Activated T-helper 2 cell treated with anti-CD3 and anti-CD28 coated beads, Interferon-gamma antibody, Interleukin-2, Interleukin-4, amounts not matched to agents 10 μg/mL and 5 μg/mL and 100 μg/mL, durations not matched to agents 14 hours and 24 hours and 36 hours (primary cell): ENCODE measurements at places on chromosomes 13 and 19. TPM values are rescaled to one million over a fixed set of nuclear protein-coding genes. Genes with fewer than 3 reads are reported as not detected.
A peak's percentile ranks its signal among the peaks of the same experiment; 100 is the strongest.

GRCh38 chr19:23273022-23273589 lies 22.9 kb upstream of the ZNF724 start:
- no peak for DNase-seq

GRCh38 chr19:10286803-10287737 lies at the start of gene ICAM4:
ICAM4 (plus strand) TSS chr19:10286955; CDS start chr19:10287013, 58 bp downstream.
- DNase-seq = peak; percentile 56

- DNase-seq = no peak
Observed at GRCh38 chr19:10670876-10671804, 17.0 kb downstream of the ILF3 start.

IGFL2 gene
- 0.46 TPM in 1 of 2 replicates, not detected in the other for total RNA-seq

DNA sequence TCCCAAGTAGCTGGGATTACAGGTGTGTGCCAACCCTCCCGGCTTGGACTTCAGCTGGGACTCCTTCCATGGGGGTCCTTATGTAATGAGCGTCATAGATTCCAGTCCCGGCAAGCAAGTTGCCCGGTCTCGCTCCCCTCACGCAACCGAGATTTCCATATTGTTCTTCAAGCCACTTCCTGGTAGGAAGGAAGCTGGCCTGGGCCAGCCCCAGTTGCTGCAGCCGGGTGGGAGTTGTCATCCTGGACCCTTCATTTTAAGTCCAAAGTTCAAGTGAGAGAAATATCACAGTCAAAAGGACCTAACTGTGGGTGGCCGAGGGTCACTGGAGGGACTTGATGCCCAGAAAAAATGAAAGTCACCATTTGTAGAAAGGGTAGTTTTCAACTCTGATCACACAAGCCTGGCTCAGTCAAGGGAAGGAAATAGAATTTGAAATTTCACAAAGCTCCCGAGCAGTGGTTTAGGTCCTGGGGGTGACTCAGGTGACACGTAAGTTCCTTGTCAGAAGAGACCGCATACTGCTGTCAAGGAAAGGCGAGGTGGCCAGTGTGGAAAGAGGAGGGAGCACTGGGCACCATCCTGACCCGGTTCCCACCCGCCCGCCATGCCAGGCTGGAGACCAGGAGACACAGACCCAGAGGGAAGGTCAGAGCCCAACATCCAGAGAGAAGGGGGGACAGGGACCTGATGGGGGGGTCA lies 5.3 kb downstream of the FGF21 start:
- no peak for DNase-seq

- DNase-seq = no peak
Observed at GRCh38 chr19:31962561-31962996, 382.8 kb upstream of the ZNF507 start.

- DNase-seq = no peak
Observed at GRCh38 chr13:24277761-24278160, 31.6 kb upstream of the C1QTNF9 start.

GRCh38 chr13:112748947-112749735 lies 59.3 kb downstream of the ATP11A start:
- DNase-seq = no peak

BCAM gene
- not detected in 2 replicates for total RNA-seq

- DNase-seq = no peak
Observed at GRCh38 chr19:55391702-55392615, 6.2 kb downstream of the RPL28 start.

TMPRSS9 gene
- not detected in 2 replicates for total RNA-seq

DNA sequence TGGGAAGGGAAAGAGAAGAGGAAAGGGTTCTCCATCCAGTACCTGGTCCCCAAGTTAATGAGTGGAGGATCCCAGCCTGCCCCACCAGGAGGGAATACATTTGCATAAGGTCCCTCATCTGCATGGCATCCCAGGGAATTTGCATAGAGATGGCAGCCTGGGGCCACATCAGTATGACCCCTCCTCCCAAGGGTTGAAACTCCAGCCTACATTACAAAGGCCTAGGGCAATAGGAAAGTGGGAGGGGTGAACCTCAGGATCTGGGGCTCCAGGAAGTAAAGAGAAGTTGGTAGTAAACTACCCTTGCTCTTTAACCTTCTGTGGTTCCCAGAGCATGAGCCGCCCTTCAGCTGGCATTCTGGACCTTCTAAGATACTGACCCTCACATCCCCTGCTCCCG lies 6.8 kb upstream of the NECTIN2 start:
- DNase-seq = no peak

DNA sequence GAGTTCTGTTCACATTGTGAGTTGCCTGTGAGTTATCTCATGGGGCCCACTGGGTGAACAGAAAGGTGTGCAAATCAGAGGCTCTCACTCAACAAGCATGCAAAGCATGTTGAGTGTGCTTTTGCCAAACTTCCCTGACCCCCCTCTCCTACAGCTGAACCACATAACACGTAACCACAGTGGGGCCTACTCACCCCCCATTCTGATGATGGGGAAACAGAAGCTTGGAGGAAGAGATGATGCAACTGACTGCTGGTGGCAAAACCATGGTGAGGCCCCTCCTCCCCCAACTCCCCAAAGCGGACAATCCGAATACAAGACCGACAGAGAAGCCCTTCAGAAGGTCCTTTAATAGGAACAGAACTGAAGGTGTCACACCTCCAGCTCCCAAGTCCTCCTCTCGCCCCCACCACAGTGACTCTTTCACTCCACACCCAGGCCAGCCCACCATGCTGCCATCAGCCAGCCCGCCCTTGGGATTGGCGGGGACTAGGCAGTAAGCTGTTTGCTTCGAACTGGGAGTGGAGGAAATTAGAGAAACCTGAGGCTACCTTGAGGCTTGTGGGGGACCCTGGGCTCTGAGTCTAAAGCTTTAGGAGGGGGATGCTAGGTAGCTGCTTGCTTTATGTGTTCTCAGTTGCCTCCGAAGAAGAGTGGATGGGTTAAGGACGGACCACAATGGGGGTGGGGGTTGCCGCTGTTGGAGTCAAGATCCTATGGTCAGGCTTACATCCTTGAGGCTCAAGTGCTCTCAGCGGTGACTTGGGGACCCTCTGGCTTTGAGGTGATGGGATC lies 3.8 kb downstream of the ZNF784 start:
- DNase-seq = no peak

FCAR gene
- not detected in 2 replicates for total RNA-seq

GRCh38 chr13:67258482-67258881 lies 28.3 kb upstream of the PCDH9 start:
- no peak for DNase-seq

ZNF681 gene
- 3.1 and 3.5 TPM in 2 replicates for total RNA-seq

GJB2 gene
- 2.3 and 2.7 TPM in 2 replicates for total RNA-seq

MARK4 gene
- total RNA-seq = 25.6 and 28.9 TPM in 2 replicates

LYL1 gene
- 5.5 and 5.6 TPM in 2 replicates for total RNA-seq

CEACAM16 gene
- not detected in 2 replicates for total RNA-seq

- DNase-seq = no peak
Observed at GRCh38 chr13:81986308-81986707, 1645.4 kb upstream of the SPRY2 start.

DNA sequence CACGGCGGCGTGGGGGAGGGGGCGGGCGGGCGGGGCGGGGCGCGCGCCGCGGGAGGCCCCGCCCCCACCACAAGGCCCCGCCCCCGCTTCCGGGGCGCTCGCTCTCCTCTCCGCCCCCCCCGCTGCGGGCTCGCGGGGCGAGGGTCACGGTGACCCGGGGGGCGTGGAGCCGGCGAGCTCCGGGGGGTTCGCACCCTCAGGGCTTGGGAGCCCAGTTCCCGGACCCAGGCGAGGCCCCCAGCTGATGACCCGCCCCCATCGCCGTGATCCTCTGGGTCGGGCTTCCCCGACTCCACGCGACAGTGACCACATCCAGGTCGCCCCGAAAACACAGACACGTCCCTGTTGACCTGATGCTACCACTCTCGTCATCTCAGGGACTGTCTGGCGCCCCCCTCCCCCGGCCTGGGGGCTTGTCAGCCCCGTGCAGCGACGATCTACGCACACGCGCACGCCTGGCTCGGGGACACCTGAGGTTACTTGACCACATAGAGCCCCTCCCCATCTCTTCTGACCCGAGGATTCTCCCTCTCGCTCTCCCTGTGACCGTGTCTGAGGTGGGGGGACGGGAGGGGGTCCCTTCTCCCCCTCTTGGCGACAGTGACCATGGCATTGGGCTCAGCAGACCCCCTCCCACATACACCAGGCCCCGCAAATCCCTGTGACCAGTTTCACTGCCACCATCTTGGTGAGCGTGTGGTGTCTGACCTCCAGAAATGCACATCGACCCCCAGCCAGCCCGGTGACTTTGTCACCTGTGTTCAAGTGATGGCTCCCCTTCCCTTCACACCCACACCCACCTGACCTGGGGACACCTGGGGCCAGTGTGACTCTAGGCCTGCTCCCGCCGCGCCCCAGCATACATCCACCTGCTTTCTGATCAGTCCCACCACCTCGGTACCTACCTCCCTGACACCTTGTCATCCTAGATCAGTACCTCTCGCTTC lies 670 bp downstream of the MAP2K7 start:
- DNase-seq = peak; percentile 61

- no peak for DNase-seq
Observed at GRCh38 chr19:18179957-18180356, 6.3 kb downstream of the IFI30 start.

DNA sequence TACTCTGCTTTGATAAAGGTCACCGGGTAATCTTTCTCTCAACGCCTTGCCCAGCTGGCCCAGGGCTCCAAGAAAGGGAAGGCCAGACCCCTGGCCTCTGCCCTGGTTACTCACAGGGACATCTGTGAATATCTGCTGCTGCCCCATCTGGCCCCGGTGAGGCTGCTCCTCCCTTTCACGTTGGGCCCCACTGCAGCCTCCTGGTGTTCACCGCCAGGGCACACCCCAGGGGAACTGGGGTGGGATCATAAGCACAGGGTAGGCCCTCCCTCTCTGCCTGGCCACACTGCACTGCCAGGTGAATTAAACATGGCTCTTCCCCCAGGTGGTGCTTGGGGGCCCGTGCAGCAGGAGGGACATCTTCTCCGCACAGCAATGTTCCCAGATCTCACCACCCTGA lies 12.7 kb downstream of the LAIR1 start:
- no peak for DNase-seq

DNA sequence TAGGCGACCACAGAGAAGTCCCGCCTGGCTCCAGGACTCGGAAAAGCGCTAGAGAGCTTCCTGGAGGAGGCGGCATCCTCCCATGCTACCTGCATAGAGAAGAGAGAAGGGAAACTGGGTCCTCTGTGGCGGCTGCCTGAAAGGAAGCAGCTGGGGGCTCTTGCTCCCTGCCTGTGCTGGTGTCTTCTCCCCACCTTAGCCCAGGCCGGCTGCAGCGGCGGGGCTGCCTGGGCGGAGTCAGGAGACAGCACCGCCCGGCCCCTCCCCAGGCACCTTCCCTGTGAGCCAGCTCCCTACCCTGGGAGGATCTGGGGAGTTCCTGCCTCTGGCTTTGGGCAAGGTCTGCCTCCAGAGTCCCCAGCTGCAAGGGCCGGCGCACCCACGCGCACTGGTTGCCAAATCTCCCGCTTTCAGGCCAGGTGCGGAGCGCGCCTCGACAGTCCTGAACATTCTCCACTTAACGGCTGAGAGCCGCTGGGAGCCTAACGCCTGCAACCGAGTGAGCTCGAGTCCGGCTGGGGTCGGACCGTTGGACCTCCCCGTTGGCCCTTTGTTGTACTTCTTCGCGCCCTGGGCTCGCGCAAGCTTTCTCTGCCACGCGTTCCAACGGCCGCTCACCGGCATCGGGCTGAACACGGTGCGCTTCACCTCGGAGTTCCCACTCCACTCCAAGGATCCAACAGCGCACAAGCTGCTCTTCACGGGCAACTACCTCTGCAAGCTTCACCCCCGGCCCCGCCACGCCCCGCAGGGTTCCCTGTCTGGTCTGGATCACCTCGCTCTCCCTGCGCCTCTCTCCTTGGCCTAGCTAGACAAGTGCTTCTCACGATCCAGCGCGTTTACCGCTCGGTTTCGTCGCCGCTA lies 21.8 kb upstream of the ZNF30 start:
- no peak for DNase-seq

DNA sequence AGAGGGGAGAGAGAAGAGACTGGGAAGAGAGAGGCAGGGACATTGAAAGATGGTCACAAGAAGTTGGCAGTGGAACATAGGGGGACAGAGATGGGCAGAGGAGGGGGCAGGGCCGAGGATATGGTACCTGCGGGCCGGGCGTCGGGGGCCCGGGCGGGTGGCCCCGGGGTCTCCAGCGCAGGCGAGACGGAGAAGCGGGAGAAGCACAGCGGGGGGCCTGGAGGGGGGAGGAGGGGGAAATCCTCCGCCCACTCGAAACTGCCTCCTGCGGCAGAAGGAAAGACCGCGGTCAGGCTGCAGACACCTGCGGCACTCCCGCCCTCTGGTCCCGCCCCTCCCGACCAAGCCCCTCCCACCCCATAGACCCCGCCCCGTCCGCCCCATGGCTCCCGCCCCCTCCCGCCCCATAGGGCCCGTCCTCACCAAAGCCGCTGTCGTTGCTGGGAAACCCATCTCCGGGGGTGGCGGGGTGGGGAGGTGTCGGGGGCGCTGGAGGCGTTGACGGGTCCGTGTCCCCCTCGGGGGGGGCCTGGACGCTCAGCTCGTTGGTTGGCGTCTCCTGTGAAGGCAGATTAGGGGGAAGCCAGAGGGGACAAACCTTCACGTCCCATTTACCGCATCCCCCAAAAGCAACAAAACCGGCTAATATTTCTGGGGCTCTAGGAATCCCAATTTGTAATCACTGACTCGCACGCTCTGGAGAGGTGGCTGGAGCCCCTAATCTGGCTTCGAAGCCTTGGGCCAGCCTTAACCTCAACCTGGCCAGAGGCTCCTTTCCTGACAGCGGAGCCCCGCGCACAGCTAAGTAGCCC lies 20.4 kb downstream of the LMTK3 start:
- DNase-seq = no peak

- peak; percentile 3 for DNase-seq
Observed at GRCh38 chr13:113898391-113898790, 34.5 kb upstream of the GAS6 start.

DNA sequence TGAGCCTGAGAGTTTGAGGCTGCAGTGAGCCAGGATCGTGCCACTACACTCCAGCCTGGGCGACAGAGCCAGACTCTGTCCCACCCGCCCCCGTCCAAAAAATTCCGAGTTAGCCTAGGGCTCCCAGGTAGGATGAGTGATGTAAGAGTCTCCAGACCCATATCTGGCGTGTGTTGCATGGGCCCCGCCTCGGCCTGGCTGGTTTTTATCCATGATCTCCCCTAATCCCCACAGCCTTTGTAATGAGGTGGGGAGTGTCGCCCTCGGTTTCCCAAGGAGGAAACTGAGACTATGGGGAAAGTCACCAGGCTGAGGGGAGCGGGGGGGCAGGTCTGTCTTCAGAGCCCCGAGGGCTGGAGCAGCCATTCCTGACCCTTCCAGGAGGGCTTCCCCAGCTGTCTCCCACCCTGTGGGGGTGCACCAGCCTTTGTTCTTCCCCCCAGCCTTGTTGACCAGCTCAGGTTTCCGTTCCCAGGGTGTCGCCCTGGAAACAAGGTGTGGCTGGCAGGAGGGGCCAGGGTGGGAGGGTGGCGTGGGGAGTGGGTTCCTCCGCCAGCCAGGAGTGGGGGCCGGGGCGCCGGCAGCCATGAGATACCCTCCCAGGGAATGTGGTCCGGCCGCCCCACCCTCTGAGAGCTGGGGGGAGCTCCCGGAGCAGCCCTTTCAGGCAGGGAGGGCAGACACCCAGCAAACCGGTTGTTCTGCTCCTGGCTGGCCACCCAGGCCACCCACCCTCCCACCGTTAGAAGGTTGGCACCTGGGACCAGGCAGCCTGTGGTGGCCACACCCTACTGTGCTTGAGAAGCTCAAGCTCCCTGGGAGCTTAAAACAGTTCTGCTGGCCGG lies 11.5 kb downstream of the MYH14 start:
- DNase-seq = no peak

NANOS3 gene
- total RNA-seq = 1.6 and 1.8 TPM in 2 replicates

NALCN gene
- total RNA-seq = not detected in 2 replicates
